ENCODE measurements at places on chromosomes 2 and 18.

DNA sequence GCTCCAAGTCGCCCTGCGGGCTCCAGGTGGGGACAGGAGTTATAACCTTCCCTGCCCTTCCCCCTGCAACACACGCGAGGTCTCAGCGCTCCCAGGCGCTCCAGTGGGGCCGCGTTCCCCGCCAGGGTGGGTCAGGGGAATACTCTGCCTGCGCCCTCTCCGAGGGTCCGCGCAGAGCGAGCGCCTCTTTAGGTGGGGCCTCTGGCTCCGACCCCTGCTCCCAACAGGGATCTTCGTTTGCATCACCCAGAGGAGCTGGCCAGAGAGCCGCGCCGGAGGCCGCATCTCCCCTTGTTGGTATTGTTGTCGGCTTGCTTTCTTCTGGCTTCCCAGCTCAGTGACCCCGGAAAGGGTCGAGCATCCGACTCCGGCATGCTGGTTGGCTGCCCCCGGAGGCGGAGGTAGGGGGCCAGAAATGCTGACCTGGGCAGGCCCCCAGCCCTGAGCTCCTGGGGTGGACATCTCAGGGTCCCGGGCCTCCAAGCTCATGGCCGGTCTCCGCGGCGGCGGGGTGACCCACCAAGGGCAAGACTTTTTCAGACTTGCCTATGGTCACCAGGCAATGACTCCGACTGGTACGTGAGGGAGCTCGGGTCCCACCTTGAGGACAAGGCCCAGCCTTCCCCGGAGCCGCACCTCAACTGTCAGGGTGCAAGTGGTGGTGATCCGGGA is 11.2 kb upstream of the EN1 start:
- DNase-seq, result no peak

DNA sequence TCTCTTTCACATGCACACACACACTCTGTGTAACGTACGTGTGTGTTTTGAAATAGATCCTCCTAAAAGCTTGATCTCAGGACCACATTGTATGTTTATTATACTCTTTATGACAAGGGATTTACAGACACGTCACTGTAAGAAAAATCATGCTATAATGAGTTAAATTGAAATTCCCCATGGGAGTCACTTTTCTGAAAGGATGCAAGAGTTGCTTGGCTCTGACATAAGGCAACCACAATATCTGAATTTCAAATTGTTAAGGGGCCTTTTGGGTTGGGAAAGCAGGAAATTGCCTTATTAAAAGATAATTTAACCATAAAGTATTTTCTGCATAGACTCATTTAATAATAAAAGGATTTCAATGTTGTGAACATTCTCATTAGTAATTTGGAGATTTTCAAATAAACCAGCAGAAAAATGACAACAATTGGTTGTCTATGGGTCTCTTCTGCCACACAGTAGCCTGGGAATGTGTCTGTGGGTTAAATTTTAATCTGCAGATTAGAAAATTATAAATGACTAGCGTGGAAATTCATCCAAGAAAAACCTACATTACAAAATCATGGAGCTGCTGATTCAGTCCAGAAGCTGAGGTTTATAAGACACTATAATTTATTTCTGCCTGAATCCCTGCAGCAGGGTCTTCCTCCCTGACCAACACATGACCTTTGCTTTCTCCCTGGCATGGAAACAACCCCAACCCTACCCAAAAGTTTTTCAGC is 75.9 kb upstream of the PID1 start:
- no peak for DNase-seq

- DNase-seq, result peak; percentile 31
Measured at GRCh38 chr2:178514664-178515063, 34.4 kb downstream of the PLEKHA3 start.

DNA sequence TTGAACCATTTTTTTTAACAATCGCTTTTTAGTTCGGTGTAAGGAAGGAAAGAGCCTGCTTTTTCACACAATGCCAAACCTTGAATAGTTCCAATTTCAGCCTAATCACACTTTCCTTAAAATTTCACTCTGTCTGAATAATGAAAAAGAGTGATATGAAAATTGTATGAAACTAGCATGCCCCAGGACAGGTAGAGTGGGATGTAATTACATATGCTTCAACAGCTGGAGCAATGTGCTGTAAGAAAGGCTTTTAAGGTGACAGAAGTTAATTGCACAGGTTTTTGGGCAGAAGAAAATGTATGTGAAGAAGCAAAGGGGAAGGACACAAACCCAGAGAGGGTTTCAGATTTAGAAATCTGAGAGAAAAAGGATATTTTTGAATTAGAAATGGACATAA is 184.0 kb downstream of the DSC3 start:
- DNase-seq, result no peak

GRCh38 chr2:201128933-201129505 is 13.1 kb downstream of the CFLAR start:
- peak; percentile 38 for DNase-seq

DNA sequence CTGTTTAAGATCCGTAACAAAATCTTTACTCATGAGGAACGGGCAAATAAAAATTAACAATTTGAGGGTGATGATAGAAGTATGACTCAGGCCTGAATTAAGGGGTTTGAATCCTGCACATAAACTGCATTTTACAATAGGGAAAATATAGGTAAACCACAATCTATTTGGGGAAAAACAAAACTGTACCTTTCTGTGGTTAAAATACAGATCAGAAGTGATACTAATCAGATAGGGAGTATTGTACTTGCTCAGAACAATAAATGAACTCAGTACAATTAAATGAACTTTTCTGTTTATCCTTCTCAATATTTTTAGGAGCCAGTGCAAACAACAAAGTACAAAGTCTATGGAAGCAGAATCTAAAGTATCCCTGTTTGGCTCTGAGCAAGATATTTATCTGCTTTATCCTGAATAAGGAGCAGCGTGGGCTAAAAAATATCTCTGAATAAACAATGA is 287.3 kb downstream of the ZNF385B start:
- no peak for DNase-seq

- no peak for DNase-seq
Measured at GRCh38 chr2:3986530-3987258, 283.3 kb downstream of the DCDC2C start.

- DNase-seq, result no peak
Measured at GRCh38 chr18:62280058-62280457, 45.1 kb upstream of the TNFRSF11A start.

DNA sequence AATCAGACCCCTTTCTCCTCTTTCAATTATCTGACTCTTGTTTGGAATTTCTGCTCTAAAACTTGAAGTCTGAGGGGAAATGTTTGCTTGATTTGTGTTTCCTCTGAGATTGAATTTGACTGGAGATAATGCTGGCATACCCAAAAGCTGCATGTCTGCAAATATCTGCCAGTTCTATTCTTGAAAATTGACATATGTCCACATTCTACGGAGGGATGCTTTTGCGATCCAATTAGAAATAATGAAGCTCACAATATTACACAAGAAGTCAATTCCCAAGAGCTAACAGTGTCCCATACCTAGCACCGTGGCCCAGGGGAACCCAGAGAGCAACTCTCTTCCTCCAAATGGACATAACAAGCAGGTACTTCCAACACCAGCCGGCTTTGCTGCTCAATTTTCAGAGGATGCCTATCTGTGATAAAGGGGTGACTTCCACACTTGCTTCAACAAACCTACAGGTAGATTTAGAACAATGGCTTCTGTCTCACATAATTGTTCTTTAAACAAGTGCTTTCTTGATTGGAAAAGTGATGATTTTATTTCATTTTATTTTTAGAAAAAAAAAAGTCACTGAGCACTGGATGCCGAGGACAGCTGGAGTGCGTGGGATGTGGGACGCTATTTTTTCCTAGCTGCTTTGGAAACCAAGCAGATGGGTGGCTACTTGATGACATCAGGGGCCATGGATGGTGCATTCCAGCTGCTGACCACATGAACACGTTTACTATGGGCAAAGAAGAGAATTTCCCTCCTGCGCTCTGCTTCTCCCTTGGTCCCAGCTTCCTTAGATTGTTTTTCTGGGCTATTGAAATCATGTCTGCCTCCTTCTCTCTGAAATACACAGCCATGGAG is 488.9 kb downstream of the RNF144A start:
- no peak for DNase-seq

DNA sequence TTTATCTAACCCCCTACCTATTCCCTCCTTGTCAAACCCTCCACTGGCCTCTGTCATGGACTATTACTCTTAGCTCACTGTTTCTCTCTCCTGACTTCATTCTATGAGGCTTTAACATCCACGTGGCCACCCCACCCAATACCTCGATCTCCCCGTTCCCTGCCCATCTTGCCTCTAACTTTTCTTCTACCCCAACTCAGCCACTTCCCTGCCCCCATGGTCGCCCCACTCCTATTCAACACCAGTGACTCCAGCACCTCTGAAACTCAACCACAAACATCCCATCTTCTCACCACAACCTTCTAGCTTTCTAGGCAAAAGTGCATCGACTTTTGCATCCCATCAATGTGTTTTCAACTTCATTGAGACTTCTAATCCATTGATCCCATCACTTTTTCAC is 94.2 kb upstream of the EPAS1 start:
- no peak for DNase-seq

DNA sequence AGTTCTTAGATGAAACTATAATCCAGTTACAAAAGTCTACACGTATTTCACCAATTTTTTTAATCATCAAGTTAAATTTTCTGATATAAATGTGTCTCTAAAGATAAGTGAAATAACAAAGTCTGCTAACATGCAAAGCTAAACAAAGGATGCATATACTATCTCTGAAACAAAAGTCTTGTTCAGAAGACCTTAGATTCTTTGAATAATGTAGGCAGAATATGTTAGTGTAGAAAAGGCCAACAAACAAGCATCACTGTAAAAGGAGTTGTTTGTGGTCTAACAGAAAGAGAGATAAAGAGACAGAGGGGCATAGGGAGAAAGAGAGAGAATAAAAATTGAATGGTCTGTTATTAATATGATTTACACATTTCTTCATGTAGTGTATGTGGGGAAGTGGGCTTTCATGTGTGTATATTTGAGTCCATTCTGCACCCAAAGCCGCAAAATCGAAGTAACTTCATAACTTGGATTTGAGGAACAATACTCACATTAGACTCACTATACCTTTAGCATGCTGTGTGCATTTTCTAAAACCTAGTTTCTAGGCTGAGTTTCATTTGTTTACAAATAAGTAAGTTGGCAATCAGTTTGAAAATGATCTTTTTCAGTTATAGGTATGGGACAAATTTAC is 734.8 kb upstream of the REG3G start:
- no peak for DNase-seq

- no peak for DNase-seq
Measured at GRCh38 chr18:8177330-8178016, 431.8 kb upstream of the RAB12 start.

- DNase-seq, result no peak
Measured at GRCh38 chr2:168626096-168626495, 170.0 kb downstream of the CERS6 start.

Measured in CD4-positive, alpha-beta T cell treated with Interleukin-17A for 4 hours (primary cell).